ENCODE measurements at places on chromosomes 11 and 22.

- no peak for DNase-seq
These were observed 41.0 kb downstream of the ELMOD1 start for GRCh38 chr11:107631931-107632330.

DNA sequence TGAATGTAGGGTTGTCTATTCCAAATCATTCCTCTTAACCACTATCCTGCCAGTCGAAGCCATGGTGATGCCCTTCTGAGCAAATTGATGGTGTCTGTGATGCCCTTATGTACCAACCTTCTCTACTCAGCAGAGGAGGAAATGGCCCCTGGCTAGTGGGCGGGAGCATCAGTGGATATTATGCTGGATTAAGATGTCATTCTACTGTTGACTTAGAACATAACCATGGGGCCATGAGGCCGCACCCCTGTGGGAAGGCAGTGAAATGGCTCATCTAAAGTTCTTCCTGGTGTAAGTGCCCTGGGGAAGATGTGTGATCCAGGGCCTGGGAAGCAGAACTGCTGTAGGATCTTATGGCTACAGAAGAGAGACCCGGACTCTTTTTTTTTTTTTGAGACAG is 20.7 kb upstream of the P2RY2 start:
- DNase-seq, result peak; percentile 84

GRCh38 chr11:134604886-134605285 is 192.8 kb upstream of the B3GAT1 start:
- DNase-seq, result no peak

GRCh38 chr11:128908391-128909246 is 17.5 kb downstream of the KCNJ5 start:
- peak; percentile 63 for DNase-seq

DNA sequence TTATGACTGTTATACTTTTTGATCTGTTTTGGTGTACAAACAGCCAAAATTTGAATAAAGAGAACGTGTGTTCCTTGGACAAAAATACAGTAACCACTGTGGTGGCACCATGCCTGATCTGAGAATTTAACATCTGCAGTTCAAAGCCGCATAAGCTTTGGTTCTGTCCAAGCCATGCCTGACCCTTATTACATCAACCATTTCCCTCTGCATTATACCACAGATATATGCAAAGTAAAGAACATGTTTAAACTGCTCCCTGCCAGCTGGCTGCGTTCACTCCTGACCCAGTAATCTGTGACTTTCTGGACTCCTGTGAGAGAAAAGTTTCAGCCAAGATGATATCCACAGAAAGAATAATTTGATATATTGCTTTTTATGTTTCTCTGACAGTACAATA is 890.5 kb upstream of the ANO3 start:
- DNase-seq, result no peak

- DNase-seq, result no peak
These were observed 20.1 kb downstream of the RBFOX2 start for GRCh38 chr22:36008565-36008964.
